Fibroblast of lung (primary cell): ENCODE measurements at places on chromosomes 12 and 14. TPM values are rescaled to one million over a fixed set of nuclear protein-coding genes. Genes with fewer than 3 reads are reported as not detected.
A peak's percentile ranks its signal among the peaks of the same experiment; 100 is the strongest.

- peak; percentile 81 for DNase-seq
These were observed 47.2 kb downstream of the MYF5 start for GRCh38 chr12:80763874-80764273.

GRCh38 chr12:38904537-38905479 is 583 bp downstream of the CPNE8 start:
- DNase-seq: no peak

The ACAD10 gene
- total RNA-seq: 16.2 and 19.8 TPM in 2 replicates

- no peak for DNase-seq
These were observed 49.9 kb downstream of the TSPAN8 start for GRCh38 chr12:71107936-71108335.

GRCh38 chr14:89810101-89810500 is 144.4 kb downstream of the EFCAB11 start:
- peak; percentile 42 for DNase-seq

- DNase-seq: no peak
These were observed 121.4 kb downstream of the ITPR2 start for GRCh38 chr12:26711569-26711968.

DNA sequence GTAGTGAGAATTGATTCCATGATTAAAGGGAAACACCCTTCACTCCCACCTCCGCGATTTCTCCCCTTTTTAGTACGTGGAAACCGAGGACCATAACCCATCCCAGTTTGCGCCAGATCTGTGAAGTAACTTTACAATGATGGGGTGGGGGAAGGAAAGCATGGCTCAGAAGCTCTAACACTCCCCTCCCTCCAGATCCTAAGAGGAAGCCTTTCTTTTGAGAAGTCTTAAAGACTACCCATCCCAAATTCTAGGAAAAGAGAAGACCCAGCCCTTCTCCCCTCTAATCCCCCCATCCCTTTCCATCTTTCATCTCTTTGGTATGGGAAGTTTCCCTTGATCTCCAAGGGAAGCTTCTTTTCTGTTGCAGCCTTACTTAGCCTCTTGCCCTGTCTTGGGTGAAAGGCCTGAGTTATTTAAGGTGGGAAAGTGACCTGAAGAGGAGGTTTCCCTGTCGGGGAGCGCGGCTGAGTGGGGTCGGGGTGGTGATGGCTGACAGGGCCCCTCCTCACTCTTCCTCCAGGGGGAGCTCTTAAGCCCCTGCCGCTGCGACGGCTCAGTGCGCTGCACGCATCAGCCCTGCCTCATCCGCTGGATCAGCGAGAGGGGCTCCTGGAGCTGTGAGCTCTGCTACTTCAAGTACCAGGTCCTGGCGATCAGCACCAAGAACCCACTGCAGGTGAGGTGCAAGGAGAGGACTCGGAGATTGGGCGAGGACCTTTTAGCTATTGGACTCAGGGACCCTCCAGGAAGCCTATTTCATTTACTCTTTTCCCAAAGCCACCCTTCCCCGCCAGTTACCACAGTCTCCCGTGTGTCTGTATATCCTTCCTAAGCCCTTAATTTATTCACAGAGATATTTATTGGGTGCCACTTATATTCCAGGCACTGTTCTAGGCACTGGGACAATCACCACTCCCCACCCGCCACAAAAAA is 1.8 kb downstream of the MARCHF9 start:
- no peak for DNase-seq

The KLRB1 gene
- not detected in 2 replicates for total RNA-seq

DNA sequence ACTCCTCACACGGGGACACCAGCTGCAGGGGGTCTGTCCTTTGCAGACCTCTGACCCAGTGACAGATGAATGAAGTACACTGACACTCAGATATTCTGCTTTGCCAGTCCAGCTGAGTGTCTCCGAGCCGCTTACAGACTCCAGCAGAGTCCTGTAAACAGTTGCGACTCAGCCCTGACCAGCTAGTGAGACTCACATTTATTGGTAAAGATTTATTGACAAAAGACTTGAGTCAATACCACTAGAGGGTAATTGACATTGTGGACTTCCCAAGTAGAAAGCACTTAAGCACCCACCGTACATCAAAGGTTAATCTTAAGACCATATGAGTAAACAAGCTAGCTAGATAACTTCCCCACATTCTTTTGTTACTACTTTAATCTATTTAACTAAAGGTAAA is 9.8 kb upstream of the FKBP4 start:
- no peak for DNase-seq
